SK-N-DZ (cell line): ENCODE measurements at places on chromosomes 5 and 9.

- DNase-seq, result peak; percentile 97
Measured at GRCh38 chr5:157948738-157949410, 89.9 kb upstream of the CLINT1 start.

- DNase-seq, result no peak
Measured at GRCh38 chr5:153551537-153552079, 61.1 kb downstream of the GRIA1 start.

GRCh38 chr9:78031444-78031892 lies at the start of gene GNAQ:
TSS of gene GNAQ (minus strand) at chr9:78031811. CDS start at chr9:78031235, 576 bp downstream.
- DNase-seq, result peak; percentile 29

DNA sequence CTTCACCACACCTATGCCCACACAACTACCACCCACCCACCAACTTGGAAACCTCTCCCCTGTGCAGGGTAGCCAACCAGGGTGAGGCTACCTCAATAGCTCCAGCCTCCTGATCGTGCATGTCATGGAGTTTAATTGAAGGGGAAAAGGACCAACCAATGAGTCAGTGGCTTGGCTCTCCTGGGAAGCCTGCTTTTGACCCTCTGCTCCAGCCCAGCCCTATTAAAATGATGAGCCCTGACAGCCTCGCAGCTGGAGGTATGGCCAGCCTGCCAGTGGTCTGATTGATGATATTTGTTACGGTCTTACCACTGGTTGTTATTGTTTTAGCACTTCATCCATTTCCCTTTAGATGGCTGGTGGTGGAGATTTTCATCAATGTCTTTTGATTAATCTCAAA lies 280.4 kb downstream of the SH3GL2 start:
- DNase-seq, result no peak

GRCh38 chr5:118520771-118521415 lies 467.5 kb downstream of the DTWD2 start:
- peak; percentile 96 for DNase-seq

- no peak for DNase-seq
Measured at GRCh38 chr9:12723409-12724028, 30.3 kb downstream of the TYRP1 start.

GRCh38 chr9:34664281-34665066 lies 2.0 kb upstream of the CCL27 start:
- DNase-seq, result peak; percentile 76

- DNase-seq, result no peak
Measured at GRCh38 chr5:67827541-67827940, 388.0 kb upstream of the PIK3R1 start.
